ENCODE measurements at places on chromosomes 16 and 17. TPM values are rescaled to one million over a fixed set of nuclear protein-coding genes. Genes with fewer than 3 reads are reported as not detected.
A peak's percentile ranks its signal among the peaks of the same experiment; 100 is the strongest.

DNA sequence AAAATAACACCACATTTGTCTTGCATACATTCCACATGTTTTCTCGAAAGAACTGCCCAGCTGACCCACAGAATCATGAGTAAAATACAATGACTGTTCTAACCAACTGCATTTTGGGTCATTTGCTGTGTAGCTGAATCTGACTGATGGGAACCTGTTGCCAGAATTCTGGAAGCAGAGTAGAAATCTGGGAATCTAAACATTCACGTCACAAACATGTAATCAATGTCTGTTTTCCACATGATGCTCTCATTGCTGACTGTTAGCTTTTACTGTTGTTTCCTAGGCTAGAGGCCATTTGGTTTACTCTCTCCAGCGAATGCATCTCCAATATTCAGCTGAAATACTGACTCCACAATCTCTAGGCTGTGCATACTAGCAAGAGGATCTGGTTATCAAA lies 710.1 kb downstream of the KCNJ2 start:
- DNase-seq, result no peak

DNA sequence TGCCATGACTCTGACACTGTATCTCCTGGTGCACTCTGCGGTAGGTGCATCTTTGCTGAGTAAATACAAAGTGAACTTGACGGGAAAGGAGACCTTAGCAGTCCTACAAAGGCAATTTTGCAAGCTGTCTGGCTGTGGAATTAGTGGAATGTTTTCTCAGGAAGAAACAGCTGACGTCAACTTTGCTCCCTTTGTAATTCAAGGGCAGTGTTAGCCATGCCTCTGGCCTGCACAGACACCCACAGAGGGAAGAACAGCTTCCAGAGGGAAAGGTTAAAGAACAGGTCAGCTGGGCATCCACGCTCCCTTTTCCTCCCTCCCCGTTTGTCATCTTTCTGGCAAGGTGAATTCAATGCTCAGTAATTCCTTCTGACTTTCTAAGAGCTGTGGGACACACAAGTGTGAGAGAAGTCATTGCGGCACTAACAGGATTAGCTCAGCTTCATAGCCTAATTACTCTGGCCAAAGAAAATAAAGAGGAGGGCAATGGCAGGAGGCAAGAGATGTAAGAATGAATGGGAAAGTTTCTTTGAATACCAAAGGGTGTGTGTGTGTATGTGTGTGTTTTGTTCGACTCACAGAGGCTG lies 476.9 kb upstream of the GOT2 start:
- DNase-seq, result peak; percentile 0

Gene CLEC3A
- total RNA-seq, result not detected

DNA sequence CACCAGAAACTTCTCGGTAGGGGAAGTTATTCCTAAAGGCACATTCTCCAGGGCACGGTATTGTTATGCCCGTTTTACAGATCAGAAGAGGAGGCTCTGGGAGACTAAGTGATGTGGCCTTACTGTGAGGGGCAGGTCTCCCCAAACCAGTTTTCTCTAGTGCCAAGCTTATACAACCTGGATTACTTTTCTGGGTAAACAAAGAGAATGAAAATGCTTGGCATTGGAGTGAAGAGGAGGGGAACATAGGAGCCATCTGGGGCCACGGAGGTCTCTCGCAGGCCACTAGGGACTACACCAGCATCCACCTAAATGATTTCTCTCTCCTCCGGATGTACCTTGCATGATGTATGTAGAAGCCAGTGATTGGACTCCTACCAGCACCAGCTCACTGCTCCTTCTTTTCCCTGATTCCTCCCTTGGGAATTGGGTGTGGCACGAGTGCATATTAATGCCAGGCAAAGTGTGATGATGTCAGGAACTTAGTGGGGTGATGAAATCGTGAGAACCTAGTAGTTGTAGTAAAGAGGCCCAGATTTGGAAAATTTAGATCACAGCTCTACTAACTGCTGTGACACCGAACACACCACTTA lies 674 bp downstream of the TOM1L1 start:
- DNase-seq, result peak; percentile 60

Gene PRSS8
- not detected for total RNA-seq

DNA sequence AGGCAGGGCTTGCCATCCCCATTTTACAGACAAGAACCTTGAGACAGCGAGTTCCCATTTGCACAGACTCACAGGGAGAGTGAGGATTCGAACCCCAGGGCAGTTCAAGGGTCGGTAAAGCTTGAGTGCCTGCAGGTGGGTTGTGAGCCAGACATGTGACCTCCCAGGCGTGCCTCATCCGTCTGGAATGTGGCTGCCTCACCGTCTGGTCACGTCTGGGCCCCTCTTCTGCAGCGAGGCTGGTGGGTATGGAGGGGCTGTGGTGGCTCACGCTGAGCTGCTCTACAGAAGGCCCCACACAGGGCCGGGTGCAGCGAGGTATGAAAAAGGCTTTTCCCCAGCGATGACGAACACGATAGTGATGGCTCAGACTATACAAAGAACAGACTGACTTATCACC lies 35.8 kb upstream of the LHX1 start:
- peak; percentile 30 for DNase-seq

GRCh38 chr17:335691-336090 lies 16.9 kb downstream of the RPH3AL start:
- DNase-seq, result no peak

DNA sequence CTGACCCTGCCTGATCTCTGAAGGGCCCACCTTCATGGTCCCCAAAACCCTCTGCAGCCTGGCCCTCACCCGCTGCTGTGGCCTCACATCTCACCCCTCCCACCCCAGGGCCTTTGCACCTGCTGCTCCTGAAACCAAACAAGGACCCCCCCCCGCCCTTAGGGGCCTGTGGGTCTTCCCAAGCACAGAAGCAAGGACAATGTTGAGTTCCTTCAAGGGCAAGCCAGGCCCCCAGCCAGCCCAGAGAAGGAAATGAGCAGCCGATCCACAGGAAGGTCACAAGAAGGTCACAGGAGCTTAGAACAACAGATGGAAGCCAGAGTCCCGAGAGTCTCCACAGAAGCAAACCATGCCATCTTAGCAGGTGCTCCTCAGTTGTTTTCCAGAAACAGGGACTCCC lies 493 bp upstream of the PDE6G start:
- no peak for DNase-seq

DNA sequence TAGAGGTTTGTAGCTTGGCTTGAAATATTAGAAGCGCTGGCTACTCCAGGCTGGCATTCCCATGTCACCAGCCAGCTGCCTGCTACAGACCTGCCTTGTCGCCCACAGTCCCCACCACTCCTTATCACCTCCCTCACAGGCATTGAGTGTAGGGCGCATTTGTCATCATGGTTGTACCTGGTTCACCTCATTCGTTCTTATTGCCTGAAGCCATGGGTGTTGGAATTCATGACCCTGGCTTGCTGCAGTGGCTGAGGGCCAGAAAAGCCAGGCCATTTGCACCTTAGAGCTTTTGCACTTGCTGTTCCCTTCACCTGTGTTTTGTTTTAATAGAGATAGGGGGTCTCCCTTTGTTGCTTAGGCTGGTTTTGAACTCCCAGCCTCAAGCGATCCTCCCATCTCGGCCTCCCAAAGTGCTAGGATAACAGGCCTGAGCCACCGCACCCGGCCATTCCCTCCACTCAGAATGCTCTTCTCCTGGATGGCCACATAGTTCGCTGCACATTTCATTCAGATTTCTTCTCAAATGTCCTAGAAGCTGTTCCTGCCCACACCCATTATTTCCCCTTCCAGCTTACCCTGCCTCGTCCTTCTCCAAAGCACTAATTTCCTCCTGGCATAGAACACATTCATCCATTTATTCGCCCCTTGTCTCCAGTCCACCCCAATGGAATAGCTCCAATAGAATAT lies 97.6 kb downstream of the C16orf78 start:
- DNase-seq, result no peak

Gene FN3K
- 0.74 TPM for total RNA-seq

DNA sequence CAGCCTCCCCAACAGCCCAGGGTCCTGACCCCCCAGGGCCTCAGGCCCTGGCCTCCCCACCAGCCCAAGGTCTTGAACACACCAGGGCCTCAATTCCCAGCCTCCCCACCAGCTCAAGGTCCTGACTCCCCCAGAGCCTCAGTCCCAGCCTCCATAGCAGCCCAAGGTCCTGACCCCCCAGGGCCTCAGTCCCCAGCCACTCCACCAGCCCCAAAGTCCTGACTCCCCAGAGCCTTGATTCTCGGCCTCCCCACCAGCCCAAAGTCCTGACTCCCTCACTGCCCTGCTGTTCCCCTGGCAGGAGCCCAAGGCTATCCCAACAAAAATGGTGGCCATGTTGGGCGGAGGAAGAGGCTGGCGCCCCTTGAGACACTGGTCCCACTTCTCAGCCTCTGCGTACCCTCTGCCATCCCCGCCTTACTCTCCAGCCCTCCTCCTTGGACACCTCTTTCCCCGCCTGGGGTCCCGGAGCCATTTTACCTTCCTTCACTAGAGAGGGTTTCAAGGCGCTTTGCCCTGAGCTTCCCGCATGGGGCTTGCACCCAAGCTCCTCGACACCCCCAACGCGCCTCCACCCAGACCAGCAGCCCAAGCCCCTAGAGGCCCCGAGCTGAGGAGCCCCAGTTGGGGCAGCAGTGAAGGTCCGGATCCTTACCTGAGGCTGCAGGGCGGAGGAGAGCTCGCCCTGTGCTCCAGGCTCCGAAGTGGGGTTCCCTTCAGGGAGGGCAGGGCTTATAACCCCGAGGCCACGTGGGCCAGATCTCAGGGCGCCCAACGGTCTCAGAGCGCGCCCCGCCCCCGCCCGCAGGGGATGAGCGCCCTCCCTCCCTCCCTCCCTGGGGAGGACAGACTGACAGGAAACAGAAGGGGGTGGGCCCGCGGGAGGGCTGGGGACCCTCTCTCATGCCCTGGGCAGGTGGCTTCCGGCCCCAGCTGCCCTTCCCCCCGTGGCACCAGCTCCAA lies 3.5 kb upstream of the TSPOAP1 start:
- DNase-seq, result no peak

GRCh38 chr17:17922070-17922614 lies 50.1 kb downstream of the TOM1L2 start:
- DNase-seq, result no peak

- DNase-seq, result no peak
These were observed 87.4 kb upstream of the NKD1 start for GRCh38 chr16:50460538-50461399.

- peak; percentile 54 for DNase-seq
These were observed 46.3 kb downstream of the ZNF18 start for GRCh38 chr17:11950771-11951519.

DNA sequence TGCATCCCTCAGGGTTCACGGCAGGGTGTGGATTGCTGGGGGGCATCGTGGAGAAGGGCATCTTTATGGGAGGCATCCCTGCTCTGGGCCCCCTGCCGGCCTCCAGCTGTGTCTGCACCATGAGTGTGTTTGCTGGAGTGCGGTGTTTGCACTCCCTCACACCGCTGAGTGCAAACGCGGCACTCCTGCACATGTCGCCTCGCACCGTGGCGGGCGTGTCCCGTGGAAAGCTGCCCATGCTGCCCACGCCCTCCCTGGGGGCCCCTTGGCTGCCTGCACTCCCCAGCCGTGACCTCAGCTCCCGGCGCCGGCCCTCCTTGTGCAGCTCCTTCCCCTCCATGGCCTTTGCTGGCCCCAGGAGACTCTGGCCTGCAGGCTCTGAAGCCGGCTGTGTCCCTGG lies 74.6 kb upstream of the ZNF750 start:
- no peak for DNase-seq

GRCh38 chr16:3095869-3096268 lies 3.2 kb downstream of the ZSCAN10 start:
- no peak for DNase-seq

- DNase-seq, result no peak
These were observed 6.7 kb upstream of the SBK1 start for GRCh38 chr16:28285649-28286048.

DNA sequence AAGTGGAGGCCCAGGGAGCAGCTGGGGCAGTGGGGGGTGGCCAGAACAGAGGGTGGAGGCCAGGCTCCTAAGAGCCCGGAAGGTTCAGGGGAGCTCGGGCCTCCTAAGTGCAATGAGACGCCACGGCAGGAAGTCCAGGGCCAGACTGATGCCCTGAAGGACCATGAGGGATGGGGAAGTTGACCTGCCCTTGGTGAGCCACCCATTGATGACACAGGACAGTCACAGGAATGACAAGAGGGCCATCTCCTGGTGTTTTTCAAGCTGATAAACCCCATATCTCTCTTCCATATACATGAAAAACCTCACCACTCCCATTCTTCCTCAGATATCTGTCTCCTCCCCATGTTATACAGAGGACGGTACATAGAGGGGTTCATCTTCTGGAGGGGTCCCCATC lies 5.8 kb upstream of the MRPL58 start:
- no peak for DNase-seq

Gene WNK4
- total RNA-seq, result 0.45 TPM

DNA sequence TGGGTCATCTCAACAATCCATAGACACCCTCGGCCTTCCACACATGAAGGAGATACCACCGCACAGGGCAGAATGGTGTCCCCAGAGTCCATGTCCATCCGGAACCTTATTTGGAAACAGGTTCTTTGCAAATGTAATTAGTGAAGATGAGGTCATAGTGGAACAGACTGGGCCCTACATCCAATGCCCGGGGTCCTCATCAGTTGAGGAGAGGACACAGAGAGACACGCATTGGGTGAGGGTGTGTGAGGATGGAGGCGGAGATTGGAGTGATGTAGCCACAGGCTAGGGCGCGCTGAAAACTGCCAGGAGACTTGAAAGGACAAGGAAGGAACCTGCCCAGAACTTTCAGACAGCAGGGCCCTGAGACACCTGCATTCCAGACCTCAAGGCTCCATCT lies 169.4 kb downstream of the ENGASE start:
- no peak for DNase-seq

- peak; percentile 52 for DNase-seq
These were observed 586 bp downstream of the UBALD2 start for GRCh38 chr17:76265624-76266243.
